ENCODE measurements at places on chromosomes 12 and 14.

DNA sequence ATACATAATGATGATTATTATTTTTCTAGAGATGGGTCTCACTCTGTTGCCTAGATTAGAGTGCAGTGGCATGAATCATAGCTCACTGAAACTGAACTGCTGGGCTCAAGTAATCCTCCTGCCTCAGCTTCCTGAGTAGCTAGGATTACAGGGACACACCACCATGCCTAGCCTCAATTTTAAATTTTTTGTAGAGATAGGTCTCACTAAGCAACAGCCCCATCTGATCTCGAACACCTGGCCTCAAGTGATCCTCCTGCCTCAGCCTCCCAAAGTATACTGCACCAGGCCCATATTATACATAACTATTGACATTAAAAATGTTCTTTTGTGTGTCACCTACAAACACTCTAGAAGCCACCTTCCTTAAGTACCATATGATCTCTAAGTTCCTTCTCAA is 3.4 kb downstream of the TXNRD1 start:
- no peak for DNase-seq

DNA sequence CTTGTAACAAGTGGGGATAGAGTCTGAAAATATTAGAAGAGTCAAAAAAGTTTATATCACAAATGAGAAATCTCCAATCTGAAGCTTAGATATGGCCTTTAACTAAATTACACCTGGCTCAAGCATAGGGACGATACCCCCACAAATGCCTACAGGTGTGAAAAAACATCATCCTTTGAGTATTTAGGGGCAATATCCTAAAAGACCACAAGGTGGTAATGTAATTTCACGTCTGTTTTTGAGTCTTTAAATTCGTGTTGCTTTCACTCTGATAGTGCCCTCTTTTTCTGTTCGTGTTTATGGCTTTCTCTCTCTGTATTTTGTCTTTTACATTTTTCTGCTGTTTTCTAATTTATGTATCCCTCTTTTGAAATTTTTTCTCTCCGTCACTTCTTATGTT is 84.3 kb downstream of the ETNK1 start:
- no peak for DNase-seq

DNA sequence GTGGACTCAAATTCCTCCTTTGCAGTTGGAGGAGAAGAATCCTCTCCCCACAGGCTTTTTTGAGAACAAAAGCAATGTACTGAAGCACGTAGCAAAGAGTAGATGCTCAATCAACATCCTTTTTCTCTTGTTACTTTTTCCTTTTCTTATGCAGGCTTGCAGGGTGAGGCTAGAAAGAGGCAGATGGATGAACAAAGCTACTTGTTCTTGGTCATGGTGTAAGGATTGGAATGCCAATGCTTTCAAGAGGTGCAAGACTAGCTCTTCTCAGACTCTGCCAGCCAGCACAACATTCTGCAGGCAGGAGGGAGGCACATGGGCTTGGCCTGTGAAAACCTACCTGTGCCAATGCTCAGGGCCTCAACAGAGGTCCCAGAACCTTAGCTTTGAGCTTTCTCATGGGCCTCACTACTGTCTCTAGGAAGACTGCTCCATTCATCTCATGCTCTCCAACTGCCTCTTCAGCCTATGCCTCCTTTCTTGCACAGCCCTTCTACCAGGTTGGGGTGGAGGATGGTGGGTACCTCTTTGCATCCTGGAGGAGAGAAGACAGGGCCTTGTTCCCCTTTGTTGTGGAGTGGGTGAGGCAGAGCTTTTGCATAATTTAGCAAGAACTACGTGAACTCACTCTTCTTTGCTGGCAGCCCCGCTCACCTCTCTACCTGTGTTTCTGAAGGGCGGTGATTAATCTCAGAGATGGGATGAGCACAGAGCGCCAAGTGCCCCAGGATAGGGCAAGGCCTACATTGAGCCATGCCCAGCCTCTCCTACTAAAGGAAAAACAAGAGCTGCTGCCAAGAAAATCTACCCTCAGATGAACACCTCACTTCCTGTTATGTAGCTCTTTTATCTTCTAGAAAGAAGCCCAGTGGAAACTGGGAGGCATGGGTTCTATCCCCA is 1119.7 kb downstream of the VRK1 start:
- DNase-seq: no peak

- DNase-seq: no peak
Measured at GRCh38 chr14:47442211-47442610, 233.2 kb downstream of the MDGA2 start.

DNA sequence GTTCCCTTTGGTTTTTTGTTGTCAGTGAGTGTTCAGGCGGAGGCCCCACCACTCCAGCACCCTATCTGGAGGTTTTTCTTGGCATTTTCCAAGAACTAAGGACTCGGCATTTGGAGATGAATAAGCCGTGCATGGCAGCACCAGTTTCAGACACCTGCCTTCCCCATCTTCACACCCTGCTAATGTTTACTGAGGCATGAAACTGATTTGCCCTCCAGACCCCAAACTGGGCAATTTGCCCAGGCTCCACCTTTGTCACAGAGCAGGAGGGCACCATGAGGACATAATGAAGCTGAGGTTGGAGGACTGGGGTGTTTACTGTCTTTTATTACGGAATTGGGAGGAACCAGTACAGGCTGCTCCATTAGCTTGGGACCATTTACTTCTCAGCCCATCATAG is 113.4 kb downstream of the LGMN start:
- no peak for DNase-seq

DNA sequence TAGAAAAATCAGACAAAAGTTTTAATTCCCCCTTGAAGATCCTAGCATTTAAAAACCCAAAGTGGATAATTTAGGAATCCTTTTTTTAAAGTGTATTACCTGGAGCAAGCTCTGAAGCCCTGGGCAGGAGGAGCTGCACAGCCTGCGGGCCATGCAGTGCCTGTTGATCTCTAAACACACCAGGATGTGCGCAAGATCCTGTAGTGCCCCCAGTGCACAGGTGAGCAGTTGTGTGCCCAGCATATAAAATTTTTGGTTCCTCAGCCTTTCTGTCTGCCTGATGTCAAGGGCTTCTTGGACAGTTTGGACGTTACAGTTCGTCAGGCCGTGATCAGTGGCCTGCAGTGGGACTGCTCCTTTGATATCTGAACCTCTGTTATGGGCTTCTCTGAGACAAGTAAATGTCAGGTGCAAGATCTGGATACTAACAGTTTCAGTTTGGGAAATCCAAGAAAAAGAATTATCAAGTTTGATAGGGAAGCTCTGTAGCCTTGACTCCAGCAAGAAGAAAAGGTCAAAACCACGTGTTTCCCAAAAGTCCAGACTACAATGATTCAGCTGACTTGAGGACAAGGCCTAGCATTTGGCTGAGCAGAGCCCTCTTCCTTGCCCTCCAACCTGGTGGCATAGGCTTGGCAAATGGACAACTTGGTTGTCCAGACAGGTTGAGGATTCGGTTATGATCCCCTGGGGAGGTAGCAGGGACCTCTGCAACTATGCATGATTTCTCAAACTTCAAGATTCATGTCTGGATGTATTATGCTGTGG is 1.0 kb downstream of the ATXN7L3B start:
- DNase-seq: no peak

DNA sequence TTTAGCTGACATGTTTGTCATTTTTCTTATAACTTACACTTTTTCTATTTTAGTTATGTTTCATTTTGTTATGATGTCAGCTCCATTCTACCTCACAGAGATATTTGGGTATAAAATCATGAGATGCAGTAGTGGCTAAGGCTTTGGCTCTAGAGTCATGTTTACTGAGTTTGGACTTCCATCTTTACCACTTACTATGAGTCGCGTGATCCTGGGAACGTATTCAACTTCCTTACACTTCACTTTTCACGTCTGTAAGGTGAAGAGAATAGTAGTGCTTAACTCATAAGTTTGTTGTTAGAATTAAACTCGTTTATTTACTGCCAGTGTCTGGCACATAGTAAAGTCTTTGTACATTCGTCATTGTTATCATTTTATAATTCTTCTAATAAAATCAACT is 126.3 kb downstream of the ERC1 start:
- DNase-seq: no peak
